CD8-positive, alpha-beta memory T cell (primary cell): ENCODE measurements at places on chromosomes 5 and 9.

DNA sequence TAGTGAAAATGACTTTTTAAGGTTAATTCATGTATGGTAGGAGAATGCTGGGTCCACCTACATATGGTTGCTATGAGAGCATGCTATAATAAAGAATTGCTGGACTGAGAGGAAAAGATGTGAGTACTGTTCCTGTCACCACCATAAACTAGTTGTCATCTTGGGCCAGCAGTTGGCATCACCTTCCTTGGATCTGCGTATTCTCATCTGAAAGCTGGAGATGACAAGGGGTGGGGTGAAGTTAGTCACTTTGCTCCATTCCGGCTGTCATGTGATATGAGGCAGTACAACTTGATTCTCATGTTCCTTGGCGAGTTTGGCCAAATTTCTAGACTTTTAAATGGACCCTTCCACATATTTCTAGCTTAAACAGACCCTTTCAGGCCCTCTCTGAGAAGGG is 33.3 kb downstream of the PIP5K1B start:
- DNase-seq: no peak

- DNase-seq: no peak
Measured at GRCh38 chr9:111051400-111051799, 13.1 kb upstream of the LPAR1 start.

DNA sequence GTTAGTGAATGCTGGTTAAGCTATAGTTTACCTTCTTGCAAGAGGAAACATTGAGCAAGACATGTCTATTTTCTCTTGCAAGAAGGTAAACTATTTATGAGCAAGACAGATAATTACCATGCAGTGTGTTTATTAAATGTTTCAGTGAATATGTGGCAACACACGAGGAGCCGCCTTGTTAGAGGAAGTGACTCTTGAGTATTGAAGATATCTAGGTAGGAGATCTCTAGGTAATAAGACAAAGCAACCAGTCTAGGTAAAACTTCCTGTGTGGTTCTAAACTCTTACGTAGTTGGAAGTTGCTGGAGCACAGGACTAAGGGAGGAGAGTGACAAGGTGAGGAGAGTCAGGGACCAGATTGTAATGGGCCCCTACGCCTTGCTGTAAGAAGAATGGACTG is 16.8 kb downstream of the SKP2 start:
- DNase-seq: no peak

- DNase-seq: no peak
Measured at GRCh38 chr9:68844631-68845612, 139.9 kb downstream of the PIP5K1B start.

GRCh38 chr5:129345213-129345924 is 114.7 kb upstream of the ADAMTS19 start:
- no peak for DNase-seq

- no peak for DNase-seq
Measured at GRCh38 chr9:108386859-108387384, 468.9 kb downstream of the ACTL7B start.

DNA sequence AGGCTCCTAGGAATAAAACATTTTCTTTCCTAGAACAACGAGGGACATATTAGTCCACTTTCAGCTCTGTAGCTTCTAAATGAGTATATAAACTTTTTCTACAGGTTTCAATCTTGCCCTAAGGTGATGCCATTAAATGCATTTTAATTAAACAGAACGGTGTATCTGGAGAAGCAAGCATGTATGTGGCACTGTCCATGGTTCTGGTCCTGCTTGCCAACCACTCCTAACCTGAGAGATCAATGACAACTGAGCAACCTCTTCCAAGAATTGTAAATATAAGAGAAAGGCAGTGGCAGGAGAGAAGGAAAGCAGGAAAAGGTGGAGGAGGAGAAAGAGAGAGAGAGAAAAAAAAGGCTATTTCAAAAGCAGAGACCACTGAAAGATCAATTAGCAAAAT is 95.6 kb upstream of the SPOCK1 start:
- DNase-seq: no peak

DNA sequence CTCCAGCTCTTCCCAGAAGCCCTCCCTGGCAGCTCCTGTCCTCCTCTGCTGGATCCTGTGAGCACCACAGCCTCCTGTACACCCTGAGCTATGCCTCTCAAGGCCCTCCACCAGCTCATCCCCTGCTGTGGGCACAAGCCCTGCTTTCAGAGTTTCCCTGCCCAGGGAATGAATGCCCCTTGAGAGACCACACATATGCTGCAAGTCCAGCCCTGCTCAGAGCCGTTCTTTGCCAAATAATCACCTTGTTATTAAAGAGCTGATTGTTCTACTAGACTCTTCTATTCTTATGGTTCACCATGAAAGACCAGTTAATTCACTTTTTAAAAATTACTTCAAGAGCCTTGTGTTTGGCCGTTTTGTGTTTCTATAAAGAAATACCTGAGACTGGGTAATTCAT is 121.5 kb downstream of the MVB12B start:
- no peak for DNase-seq

- no peak for DNase-seq
Measured at GRCh38 chr9:128406848-128407391, 13.7 kb upstream of the CERCAM start.

DNA sequence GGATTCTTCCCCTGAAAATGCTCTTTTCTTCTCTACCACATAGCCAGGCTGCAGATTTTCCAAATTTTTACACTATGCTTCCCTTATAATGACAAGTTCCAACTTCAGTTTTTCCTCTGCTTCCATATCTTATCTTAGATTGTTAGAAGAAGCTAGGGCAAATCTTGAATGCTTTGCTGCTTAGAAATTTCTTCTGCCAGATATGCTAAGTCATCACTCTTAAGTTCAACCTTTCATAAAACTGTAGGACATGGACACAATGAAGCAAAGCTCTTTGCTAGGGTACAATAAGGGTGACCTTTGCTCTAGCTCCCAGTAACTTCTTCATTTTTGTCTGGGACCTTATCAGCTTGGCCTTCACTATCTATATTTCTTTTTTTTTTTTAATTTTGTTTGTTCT is 88.7 kb downstream of the NXNL2 start:
- no peak for DNase-seq
